ENCODE measurements at places on chromosomes 16 and 17.

GRCh38 chr16:67199011-67199807 is at the start of gene ELMO3:
ELMO3 (plus strand) TSS chr16:67199131; CDS start chr16:67199327, 196 bp downstream.
- DNase-seq, result no peak

GRCh38 chr16:78985716-78986605 is 614.6 kb downstream of the MAF start:
- no peak for DNase-seq

GRCh38 chr16:89656435-89657121 is 930 bp downstream of the CHMP1A start:
- DNase-seq, result no peak

DNA sequence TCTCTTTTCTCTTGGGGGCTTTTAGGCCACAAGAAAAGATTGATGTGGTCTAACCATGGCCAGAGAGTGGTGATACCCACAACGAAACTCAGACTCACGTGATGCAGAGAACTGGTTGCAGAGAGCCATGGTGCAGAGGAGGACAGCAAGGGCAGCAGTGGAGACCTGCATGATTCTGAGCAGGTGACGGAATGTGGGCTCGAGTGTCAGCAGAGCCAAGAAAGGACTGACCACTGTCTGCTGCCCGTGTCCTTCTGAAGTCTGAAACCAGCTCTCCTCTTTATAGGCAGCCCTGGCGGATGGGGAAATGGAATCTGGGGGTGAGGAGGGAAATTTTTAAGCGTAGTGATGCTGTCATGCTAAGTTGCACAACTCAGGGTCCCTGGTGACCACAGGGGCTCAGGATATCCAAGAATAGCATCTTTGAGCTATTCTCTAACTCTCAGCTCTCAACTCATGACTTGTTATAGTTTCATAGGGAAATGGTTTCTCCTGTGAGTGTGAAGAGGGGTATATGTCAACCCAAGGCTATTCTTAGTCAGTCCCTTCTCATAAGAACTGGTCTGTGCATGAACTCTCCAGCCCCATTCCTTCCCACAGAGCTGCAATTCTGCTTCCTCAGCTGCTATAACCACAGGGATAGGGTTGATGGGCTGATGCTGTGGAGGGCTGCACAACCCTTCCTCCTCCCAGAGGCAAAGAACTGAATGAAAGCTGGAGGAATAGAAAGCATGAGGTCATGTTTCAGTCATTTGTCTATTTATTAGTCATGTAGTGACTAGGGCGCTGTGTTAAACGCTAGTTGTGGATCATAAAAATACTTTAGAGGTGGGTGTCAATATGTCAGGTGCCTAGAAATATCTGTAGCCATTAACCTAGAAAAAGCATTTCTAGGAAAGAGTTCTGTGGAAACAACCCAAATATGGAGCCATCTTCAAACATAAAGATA is at the start of gene CCL3:
Gene CCL3 (minus strand): TSS at position 256 of the 949 bp plus-strand sequence. CDS start 85 bp downstream, at position 171.
- no peak for DNase-seq

DNA sequence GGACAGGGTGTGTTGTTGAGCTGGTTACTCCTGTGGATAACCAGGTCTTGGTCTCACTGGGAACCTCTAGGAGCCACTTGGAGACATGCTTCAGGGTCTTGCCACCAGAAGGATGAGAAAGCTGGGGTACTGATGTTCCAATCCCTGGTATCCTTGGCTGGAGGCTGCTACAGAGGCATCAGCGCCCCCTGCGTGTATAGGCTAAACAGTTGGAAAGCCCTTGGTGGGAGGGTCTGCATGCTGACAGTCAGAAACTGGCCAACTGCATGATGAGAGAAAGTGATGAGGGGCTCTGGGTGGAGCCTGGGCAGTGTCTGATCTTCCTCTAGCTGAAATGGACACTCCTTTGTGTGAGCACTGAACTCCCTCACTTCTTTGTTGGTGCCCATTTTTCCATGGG is 536.9 kb downstream of the XYLT1 start:
- DNase-seq, result no peak

GRCh38 chr17:56661906-56662305 is 68.4 kb downstream of the NOG start:
- DNase-seq, result no peak

DNA sequence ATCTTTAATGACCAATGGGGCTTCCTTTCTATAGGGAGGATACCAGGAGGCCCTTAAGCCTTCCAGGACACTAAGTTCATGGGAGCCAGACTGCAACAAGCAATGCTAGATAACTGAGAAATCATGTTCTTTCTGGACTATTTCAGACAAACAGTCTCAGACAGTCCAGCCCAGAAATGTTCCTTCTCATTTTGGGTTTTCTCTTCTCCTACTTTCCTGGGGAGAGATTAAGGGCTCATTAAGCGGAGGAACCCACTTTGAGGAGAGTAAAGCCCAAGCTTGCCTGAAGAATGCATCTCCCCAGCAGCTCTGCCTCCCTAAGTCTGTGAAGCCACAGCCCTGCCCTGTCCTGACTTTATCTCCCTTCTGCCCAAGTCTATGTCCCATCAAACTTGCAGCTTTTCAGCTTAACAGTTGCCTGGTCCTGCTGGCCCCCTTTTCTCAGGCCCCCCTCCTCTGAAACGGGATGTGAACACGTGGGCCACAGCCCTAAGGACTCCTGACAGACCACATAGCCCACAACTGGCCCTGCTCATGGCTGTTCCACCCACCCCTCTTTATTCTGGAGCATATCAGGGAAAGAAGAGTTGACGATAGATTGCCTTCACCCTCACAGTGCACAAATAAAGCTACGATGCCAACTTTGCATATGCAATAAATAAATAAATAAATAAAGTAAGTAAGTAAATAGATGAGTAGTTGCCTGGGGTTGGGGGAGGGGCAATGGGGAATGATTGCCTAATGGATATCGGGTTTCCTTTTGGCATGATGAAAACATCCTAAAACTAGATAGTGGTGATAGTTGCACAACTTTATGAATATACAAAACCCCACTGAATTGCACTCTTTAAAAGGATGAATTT is 111.0 kb downstream of the N4BP1 start:
- no peak for DNase-seq

GRCh38 chr16:85146532-85146797 is 34.2 kb upstream of the CIBAR2 start:
- DNase-seq, result no peak

GRCh38 chr17:39939588-39940419 is 12.3 kb downstream of the LRRC3C start:
- DNase-seq, result no peak

GRCh38 chr16:30414159-30414558 is 6.8 kb downstream of the ZNF771 start:
- no peak for DNase-seq

DNA sequence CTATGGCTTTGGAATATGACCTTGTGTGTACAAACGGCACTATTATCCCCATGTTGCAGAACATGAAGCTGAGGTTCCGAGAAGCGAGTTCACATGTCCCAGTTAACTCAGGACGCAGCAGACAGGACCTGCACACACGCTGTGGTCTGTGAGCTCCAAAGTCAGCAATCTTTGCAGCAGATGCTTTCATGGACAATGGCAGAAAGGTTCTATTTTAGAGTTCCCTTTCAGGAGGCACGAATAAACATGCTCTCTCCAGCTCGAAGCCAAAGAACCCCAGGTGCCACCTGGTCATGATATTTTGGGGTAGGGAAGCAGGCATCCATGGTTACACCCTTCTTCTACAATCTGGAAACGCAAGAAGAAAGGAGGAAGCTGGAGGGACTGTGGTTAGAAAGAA is 412.0 kb downstream of the TMEM114 start:
- DNase-seq, result no peak

DNA sequence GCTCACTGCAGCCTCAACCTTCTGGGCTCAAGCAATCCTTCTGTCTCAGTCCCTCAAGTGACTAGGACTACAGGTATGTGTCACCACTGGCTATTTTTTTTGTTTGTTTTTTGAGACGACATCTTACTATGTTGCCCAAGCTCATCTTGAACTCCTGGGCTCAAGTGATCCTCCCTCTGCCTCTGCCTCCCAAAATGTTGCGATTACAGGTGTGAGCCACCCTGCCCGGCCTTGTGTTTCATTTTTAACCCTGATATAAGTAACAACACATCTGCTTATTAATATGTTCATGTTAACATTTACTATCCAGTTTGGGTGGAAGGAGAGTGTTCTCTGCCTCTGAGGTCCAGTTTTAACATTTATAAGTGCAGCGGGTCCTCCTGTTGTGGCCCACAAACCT is 3.1 kb downstream of the FAM20A start:
- no peak for DNase-seq

GRCh38 chr17:75079023-75079373 is 8.8 kb upstream of the SLC16A5 start:
- no peak for DNase-seq

- no peak for DNase-seq
Observed at GRCh38 chr16:14579266-14579665, 50.8 kb downstream of the PARN start.

DNA sequence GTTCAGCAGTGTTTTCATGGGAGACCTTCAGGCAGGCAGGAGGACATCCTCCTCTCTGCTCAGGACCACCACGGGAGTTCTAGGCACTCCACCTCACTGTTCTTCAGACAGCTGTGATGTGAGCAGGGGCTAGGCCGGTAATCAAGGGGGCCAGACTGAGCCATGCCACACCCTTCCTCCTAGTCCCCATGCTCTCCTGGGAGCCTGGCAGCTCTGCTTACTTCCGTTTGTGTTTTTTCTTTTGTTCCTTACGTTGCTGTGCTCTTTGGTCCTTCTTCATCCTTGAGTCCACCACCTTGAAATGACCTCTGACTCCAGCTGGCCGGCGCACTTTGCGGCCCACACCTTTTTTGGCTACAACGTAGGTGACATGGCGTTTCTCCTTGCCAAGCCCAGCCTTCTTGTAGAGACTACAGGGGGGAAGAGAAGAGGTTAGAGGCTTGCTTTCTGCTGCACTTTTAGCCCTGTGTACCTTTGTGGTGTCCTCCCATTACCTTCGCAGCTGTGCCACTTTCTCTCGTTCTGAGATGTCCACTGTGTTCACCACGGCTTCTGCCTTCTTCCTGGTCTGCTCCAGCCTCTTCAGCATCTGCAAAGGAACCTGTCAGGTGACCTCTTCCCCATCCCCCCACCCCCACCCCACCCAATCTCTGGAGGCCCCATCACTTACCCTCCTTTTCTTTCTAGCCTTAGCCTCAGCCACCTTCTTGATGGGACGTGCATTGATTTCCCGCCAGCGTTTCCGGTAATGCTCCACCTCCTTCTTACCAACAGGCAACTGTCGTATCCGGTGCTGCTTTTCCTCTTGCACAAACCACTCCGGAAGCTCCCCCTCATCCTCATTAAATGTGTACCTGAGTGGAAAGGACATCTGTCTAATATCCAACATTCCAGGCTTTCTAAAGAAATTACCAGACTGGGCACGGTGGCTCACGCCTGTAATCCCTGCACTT is 7.4 kb upstream of the PSMC5 start:
- DNase-seq, result no peak

DNA sequence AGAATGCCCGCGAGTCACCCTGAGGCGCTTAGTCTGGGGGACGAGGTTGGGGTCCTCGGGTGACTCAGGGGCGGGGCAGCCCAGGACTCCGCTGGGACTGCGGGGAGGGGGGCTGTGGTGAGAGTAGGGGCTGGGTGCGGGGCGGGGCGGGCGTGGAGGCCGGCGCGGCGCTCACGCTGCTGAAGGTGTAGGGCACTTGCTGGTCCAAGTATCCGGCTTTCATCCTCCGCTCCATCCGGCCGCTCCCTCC is 832 bp downstream of the ETV4 start:
- no peak for DNase-seq

DNA sequence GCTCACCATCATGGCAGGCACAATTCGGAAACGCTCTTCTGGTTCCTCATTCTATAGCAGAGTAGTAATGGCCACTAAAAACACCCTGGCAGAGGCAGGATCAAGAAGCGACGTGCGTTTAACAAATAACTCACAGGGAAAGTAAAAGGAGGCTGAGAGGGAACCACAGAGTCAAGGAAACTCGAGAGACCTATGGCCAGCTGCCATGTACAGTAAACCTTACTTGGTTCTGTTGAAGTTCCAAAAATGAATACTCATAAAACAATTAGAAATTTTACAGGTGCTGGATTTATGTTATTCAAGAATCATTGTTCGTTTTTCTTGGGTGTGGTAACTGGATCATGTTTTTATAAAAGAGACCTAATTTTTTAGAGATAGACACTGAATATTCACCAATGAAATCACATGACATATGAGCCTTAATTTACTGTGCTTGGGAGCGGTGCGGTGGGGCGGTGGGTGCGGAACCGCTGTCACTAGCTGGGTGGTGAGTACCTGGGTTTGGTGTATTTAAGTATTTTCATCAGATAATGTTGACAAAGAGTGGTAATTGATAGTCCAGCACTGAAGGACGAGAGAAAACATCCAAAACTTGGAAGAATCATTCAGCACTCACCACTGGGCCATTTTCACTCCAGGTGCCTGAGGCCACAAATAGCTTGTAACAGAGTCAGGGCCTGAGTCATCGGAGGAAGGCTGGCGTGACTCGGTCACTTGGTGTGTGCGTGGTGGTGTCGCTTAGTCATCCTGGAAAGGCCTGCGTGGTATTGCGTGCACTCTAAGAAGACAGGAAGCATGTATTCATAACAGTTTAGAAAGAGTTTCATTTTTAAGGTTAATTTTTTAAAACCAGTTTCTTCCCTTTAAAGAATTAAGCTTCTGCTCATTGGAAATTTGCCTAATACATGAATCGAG is 135.4 kb upstream of the CHMP6 start:
- DNase-seq, result peak; percentile 56
